ENCODE measurements at places on chromosomes 1 and 21.

DNA sequence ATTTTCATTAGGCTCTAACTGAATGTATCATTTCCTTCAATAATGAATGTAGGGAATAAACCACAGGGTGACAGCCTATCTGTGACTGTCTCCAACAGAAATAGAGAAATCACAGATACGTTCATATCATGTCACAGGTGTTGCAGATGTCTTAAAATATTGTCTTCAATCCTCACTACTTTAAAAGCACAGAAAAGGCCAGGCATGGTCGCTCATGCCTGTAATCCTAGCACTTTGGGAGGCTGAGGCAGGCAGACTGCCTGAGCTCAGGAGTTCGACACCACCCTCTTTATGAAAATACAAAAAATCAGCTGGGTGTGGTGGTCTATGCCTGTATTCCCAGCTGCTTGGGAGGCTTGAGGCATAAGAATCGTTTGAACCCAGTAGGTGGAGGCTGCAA lies 8.2 kb downstream of the CREG1 start:
- no peak for DNase-seq

GRCh38 chr1:4486408-4487120 lies 167.8 kb upstream of the AJAP1 start:
- DNase-seq: no peak

- DNase-seq: no peak
These were observed 659.9 kb upstream of the RGS18 start for GRCh38 chr1:191498318-191498717.

DNA sequence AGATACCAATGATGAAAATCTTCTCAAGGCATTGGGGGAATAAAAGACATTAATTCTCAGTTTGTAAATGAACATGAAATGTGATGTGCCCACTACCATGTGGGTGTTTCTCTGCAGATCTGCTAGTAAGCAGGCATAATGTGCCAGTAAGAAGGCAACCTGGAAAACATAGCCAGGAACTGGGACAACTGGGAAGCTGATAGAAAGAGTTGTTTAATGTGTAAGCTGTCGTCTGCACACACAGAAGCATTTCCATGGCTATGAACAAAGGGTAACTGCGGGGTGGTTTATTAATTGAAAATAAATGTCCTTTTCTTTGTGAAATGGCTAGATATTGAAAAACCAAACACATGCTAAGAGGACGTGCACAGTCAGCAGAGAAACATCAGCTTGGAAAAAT lies 52.0 kb downstream of the ZC3H11B start:
- no peak for DNase-seq

GRCh38 chr1:19087017-19087736 lies 122.9 kb downstream of the UBR4 start:
- no peak for DNase-seq

GRCh38 chr1:31785020-31785946 lies 21.1 kb upstream of the ADGRB2 start:
- no peak for DNase-seq

GRCh38 chr1:223794136-223794880 lies 51.4 kb downstream of the TP53BP2 start:
- no peak for DNase-seq

DNA sequence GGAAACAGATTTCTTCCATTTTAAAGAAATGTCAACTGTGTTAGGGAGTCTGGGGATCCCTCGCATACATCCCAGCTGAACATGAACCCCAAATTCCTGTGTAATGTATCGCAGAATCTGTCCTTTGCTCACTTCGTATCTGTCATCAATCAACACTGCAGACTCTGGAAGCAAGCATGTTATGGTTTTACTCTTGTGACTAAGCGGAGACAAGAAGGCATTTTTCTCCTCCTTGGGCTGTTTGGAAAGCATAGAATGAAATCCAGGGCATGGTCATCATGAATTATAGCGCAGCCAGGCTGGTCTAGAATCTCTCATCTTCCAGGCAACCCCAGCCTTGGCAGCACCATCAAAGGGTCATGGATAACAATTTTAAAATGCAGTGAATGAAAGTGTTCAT lies 290.2 kb downstream of the KIF26B start:
- no peak for DNase-seq

GRCh38 chr21:43573921-43574320 lies 85.4 kb downstream of the HSF2BP start:
- no peak for DNase-seq

DNA sequence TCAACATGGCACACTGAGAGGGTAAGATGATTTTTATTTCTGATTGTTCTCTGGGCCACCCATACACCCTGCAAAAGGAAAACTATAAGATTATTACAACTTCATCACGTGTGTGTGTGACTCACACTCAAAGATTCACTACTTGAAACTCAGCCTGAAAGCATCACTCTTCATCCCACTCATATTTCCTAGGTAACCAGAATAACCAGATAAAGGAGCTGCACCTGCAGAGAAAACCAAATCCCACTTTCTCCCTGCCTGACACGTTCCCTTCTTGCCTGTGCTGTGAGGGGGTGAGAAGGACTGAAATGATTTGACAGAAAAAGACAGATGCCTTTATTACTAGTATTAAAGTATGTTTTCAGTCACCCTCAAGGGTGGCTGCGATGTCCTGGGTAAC lies 131.6 kb downstream of the TGFBR3 start:
- DNase-seq: no peak

DNA sequence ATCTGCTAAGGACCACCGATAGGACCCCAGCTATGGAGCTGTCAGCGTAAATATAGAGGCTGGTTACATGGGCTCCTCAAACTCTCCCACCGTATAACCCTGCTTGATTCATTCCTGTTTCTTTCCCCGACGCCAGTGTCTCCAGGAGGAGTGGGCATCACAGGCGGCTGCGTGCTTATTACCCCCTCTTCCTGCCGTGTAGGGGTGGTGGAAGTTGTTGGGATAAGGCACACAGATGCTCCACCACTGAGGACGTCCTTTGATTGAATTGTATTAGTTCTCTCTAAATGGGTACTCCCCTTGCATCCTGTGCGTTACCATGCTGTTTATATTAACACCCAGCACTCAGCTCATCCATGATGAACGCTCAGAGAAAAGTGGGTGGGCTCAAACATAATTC lies 104.6 kb downstream of the ZBTB18 start:
- no peak for DNase-seq

DNA sequence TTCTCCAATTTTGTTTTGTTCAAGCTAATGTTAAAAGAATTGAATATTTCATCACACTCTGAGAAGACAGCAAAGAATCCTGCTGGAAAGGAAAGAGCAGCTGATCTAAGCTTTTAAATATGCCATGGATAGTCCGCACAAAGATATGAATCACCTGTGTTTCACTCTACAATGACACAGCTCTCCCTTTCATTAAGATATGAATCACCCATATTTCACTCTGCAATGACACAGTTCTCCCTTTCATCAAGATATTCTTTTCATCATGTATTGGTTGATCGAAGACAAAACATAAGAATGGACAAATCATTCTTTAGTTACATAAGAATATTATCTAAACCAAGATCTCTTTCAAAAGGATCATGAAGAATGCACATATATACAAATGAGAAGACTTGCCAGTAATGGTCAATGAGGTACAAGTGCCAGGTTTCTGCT lies 367.3 kb downstream of the SMYD3 start:
- no peak for DNase-seq

DNA sequence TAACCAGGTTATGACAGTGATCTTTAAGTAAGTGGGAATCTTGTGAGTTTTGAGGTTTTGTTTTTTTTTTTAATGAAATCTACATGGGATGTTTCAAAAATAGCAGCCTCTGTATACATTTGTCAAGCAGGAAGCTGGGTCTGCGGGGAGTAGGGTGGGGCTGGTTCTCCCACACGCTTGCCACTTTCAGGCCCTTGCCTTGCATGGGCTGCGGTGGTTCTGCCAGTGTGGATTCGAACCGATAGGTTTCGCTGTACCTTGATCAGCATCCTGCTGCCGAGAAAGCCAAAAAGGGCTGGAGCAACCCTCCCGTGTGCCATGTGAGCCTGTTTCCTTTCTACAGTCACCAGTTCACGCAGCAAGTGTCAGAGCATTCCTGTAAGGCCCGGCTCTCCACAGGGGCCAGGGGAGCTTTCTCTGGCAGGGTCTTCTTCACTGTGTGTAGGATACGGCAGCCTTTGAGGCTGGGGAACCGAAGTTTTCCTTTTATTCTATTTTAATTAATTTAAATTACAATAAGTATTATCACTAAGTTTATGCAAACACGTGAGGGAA lies 79.2 kb upstream of the SAMD11 start:
- DNase-seq: no peak

DNA sequence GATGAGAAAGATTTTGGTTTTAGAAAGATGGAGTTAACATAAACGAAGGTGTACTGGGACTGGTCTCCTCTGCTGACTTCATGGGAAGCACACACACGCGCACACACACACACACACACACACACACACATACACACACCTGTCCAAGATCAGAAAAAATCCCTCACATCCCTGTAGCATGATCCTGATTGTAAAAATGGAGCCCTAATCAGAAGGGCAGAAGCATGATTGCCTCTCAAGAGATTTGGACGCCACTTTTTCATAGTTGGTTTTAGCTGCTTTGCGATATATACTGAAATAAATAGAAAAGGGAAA lies 56.5 kb upstream of the LGALS8 start:
- no peak for DNase-seq

- DNase-seq: no peak
These were observed 190.9 kb upstream of the L1TD1 start for GRCh38 chr1:62003777-62004176.

DNA sequence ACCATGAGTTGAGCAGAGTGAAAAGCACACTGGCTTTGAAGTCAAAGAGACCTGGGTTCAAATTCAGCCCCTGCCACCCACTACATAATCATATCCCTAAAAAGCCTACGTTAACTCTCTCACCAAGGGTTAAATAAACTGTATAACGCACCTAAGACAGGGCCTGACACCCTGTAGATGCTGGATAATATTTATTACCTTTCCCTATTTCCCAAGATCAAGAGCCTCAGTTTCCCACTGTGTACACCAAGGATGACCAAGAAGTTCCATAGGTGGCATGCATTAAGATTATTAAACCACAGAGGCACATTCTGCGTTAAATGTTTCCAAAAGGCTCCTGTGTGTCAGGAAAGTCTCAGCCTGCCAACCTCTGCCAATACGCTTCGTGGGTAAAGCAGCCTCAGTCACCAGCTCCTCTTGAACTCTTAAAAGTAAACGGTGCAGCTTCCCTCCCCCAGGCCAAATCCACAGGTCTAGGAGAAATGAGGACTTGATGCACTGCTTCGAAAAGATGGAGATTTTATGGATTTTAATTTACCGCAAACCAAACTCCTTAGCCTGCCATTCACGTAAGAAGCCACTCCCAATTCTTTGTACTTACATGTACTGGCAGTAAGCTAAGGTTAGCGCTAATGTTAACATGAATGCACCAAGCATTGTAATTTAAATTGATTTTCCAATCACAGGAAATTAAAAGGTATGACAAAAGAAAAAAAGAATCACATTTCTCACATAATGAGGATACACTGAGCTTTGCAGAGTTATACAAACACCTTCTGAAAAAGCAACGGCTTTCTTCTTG lies 2.6 kb downstream of the USP24 start:
- DNase-seq: no peak

- DNase-seq: no peak
These were observed 59.1 kb downstream of the CAMK2N1 start for GRCh38 chr1:20426923-20427322.

DNA sequence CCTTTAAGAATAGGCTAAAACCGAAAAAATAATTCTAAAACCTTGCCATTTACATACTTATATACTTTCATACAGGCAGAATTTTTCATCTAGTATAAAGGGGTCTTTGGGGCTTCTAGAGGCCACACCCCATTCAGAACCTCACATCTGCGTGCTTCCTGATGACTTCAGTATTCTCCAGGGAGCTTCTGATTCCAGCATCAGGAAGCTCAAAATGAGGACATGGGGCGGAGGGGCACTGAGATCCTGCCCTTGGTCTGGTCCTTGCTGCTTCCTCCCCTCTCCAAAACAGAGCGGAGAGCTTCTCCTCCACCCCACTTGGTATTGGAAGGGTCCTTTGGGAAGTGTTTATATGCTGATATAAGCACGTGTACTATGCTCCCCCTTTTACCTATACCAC lies 13.8 kb downstream of the PAX7 start:
- DNase-seq: no peak

GRCh38 chr1:24578846-24579245 lies 23.0 kb downstream of the NCMAP start:
- DNase-seq: no peak

- peak; percentile 47 for DNase-seq
These were observed 111.2 kb upstream of the NBPF11 start for GRCh38 chr1:148263128-148263905.

- no peak for DNase-seq
These were observed 197.2 kb downstream of the CAMTA1 start for GRCh38 chr1:6982443-6982842.

- no peak for DNase-seq
These were observed 50.2 kb downstream of the UBE4B start for GRCh38 chr1:10082785-10083479.

- DNase-seq: no peak
These were observed 330.0 kb downstream of the BRINP3 start for GRCh38 chr1:190147616-190148015.

DNA sequence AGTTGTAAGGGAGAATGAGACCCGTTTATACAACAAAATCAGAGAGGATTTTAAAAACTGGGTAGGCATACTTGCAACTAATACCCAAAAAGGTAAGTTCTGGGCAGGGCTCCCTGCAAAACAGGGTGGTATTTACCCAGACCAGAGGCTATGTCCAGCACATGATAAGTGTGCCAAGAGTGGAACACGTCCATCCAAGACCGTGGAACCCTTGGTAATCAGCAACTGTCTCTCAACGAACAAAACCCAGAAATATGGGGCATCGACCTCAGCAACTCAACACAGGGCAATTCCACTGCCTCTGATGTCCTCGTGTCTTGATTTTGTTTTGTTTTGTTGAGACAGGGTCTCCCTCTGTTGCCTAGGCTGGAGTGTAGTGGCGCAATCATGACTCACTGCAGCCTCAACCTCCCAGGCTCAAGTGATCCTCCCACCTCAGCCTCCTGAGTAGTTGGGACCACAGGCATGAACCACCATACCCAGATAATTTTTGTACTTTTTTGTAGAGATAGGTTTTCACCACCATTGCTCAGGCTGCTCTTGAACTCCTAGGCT lies 26.7 kb upstream of the MX1 start:
- no peak for DNase-seq

DNA sequence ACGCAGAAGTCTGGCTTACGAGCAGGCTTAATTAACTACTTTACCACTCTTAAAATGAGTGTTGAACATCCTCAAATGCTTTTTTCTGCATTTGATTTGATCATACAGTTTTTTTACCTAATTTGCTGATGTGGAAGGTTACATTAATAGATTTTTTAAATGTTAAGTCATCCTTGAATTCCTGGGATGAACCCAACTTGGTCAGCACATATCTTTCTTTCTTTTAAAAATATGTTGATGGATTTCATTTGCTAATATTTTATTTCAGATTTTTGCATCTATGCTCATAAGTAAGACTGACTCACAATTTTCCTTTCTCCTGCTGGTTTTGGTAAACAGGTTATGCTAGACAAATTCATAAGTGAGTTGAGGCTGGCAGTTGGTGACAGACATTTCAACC lies 82.9 kb downstream of the LHX4 start:
- no peak for DNase-seq

GRCh38 chr21:46060596-46061061 lies 37.3 kb upstream of the COL6A2 start:
- peak; percentile 1 for DNase-seq

- DNase-seq: no peak
These were observed 150.1 kb upstream of the SOD1 start for GRCh38 chr21:31509194-31510017.

- DNase-seq: no peak
These were observed 55.3 kb downstream of the PTPN14 start for GRCh38 chr1:214496126-214496525.

- DNase-seq: no peak
These were observed 198.3 kb upstream of the RNPC3 start for GRCh38 chr1:103327054-103327719.

All from mesothelial cell of epicardium (in vitro differentiated cells).